ENCODE measurements at places on chromosomes 2 and 18.

DNA sequence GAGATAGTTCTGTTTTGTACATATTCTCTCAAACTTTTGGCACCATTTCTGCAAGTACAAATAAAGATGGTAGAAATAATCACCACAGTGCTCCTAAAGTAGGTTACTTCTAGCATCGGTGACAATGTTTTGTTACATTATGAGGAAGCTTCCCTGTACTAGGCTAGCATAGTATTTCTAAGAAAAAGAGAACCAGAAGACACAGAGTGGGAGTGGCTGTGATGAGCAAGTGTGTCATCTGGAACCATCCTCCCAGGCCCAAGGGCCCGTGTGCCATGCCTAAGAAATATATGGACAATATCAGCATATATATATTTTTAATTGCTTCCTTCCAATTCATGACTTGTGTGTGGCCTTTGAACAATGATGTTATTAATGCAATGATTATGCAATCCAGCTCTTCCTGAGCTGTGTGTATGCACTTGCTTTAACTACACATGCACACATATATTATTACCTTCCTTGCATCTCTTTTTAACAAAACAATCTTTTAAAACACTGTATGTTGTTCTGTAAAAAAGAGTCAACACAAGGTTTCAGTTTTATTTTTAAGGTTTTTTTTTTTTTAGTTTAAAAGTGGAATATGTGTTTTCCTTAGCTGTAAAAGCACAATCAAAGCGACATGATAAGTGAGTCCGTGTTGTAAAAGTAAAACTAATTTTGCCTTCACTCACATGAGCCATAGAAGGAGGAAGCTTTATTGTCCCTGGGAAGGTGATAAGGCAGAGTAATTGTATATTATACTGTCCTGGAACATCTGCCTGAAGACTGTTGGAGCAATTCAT lies 303.9 kb downstream of the ZNF407 start:
- DNase-seq, result no peak

DNA sequence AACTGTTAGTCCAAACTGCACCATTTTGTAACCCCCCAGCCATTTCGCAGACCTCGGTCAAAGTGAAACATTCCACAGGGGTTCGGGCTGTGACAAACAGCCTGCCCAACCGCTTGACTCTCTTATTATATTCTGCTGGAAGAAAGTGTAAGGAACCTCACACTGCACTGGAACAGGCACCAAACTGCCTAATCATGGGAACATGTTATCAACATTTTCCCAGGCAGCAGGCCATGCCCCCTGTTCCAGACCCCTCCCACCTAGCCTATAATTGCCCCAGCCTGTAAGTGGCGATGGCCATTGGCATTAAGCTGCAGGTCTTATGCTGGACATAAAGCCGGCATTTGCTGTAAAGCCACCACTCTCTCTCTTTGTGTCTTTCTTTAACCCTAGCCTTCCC lies 16.9 kb downstream of the LYG2 start:
- DNase-seq, result no peak

- DNase-seq, result no peak
Observed at GRCh38 chr2:48364100-48364499, 165.9 kb upstream of the STON1 start.

DNA sequence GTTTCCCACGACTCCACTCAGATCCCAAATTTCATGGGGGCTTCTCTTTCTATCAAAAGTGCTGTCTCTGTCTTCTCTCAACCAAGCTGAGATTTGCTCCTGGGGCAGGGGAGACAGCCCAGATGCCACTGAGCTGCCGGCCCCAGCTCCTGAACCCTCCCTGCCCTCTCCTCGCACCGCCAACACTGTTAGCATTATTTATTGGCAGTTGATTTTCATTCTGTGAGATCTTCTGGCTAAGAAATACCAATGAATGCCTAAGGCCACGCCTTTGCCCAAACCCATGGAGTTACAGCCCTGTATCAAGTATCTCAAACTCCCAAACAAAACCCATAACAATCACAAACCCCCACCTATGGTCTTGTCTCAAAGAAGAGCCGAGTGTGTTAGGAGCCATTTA lies 153.0 kb upstream of the TWIST2 start:
- DNase-seq, result no peak

DNA sequence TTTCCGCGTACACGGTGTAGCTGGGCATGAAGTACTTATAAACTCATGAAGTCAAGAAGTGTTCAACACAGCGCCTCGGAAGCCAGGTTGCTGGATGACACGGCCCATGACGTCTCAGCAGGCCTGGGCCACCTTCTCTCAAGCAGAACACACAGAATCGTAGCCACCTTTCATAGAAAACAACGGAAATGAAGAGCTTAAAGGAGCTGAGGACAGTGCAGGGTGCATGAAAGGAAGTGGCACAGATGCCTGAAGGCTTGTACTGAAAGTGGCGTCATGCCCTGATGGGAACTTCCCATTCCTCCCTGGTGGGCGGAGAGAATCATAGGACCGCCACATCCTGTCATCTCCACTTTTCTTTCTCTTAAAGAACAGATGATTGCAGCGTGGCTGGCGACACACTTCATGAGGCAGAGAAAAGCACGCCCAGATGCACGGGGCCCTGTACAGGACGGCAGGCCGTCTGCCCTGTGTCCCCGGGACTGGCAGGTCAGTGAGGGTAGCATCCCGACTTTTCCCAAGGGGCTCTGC lies 31.1 kb downstream of the HDAC4 start:
- peak; percentile 79 for DNase-seq

DNA sequence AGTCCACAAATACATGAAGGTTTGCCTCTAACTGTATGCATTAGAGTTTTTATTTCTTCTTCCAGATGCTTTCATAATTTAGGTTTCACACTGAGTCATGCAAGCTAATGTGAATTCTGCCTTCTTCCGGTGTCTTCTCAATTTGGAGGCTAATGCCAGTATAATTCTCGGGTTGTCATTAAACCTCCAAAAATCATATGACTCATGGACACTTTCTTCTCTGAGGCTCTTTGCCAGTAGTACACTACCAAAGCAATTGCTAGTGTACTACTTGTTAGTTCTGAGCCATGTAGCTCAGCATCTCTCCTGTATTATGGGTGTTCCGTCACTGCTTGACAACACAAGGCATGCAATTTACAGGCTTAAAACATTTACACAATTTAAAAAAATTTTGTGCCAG lies 137.1 kb downstream of the VWC2L start:
- no peak for DNase-seq

DNA sequence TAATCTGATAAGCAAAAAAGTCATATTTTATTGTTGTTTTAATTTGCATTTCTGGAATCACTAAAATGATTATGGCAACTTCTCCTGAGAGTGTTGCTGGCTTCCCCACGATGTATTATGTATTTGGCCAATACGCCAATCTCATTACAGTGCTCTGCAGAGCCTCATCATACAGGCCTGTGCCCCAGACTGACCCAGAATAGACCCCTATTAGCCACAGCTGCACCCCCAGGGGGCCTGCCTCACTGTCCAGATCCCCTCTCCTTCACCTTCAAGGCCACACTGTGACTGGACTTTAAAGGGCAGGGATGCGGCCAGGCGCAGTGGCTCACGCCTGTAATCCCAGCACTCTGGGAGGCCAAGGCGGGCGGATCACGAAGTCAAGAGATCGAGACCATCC lies 17.4 kb upstream of the COX7A2L start:
- no peak for DNase-seq

GRCh38 chr2:218802386-218802994 lies 20.5 kb downstream of the CYP27A1 start:
- no peak for DNase-seq

DNA sequence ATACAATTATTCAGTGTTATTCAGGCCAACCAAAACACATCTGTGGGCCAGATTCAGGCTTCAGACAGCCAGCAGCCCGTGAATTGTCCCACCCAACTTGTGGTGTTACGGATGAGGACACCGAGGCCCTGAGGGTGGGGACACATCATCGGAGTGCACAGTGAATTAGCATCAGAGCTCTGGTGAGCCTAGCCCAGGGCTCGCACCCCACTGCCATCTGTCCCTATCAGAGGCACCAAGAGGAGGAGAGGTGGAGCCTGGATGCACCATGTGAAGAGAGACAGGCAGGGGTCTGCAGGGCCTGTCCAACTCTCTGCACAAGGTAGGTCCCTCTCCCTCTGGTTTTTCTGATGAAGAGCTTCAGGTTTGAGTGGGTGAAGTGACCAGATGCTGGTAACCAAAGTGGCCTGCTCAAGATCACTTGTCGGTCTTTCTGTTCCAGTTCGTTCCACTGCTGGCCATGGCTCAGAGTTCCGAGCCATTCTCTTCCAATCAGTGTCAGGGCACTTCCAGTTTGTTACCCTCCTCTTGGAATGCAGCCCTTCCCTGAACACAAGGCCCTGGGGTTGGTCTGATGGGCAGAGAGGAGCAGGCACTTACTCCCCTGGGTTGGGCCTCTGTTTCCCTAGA lies 14.8 kb upstream of the GLI2 start:
- DNase-seq, result no peak

GRCh38 chr2:75100801-75101151 lies 98.5 kb downstream of the TACR1 start:
- DNase-seq, result no peak

DNA sequence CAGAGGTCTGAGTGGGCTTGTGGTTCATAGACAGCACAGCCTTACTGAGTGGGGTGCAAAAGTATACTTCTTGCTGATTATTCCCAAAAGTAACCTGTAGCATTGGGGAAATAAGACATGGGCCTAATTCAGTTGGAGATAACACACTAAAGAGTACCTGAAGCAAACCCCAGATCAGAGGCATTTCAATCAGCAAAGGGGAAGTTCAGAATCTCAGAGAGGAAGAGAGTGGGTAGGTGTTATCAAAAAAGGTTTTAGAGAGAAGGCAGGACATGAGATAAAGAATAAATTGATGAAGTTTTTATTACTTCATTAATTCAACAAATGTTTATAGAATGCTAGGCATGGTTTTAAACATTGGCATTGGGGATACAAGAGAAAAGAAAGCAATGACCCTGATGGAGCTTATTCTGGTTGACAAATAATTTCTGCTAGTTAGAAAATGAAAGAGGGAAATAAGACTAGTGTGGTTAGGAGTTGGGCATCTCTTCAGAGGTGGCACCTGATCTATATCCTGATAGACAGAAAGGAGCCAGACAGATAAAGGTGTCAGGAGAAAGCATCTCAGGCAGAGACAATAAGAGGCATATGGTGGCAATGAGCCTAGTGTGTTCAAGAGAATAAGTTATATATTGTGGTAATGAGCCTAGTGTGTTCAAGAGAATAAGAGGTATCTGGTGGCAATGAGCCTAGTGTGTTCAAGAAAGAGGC lies 153.8 kb upstream of the SETBP1 start:
- DNase-seq, result no peak

GRCh38 chr2:104444889-104445288 lies 409.0 kb upstream of the POU3F3 start:
- DNase-seq, result no peak

DNA sequence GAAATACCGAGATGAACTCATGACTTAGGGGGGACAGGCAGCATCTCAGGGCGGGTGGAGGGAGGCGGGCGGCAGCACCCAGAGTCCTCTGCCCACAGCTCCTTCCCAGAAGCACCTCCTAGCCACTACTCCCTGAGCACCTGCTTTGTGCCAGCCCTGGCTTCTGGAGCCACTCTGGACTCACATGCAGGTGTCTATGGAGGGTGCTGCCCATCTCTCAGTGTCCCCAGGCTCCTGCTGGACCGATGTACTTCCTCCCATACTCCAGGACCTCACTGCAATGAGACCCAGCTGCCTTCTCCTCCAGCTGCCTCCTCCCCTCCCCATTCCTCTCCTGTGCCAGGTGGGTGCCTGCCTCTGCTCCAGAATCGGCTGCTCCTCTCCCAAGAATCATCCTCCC lies 22.1 kb upstream of the OTOS start:
- no peak for DNase-seq

DNA sequence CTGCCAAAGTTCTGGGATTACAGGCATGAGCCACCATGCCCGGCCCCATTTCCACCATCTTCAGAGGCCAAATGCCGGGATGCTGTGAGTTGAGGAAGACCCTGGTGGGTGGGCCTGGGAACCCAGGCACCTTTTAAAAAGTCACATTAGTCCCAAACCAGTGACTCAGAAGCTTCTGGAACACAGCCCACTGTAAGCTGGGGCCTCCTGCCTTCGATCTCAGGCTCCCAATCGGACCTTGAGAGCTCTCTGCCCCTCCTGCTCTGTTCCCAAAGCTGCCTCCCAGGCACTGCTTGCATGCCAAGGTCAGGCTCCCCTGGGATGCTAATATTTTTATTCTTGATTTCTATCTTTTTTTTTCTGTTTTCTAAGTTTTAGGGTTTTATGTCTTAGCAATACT lies 4.2 kb downstream of the ADCY3 start:
- no peak for DNase-seq

DNA sequence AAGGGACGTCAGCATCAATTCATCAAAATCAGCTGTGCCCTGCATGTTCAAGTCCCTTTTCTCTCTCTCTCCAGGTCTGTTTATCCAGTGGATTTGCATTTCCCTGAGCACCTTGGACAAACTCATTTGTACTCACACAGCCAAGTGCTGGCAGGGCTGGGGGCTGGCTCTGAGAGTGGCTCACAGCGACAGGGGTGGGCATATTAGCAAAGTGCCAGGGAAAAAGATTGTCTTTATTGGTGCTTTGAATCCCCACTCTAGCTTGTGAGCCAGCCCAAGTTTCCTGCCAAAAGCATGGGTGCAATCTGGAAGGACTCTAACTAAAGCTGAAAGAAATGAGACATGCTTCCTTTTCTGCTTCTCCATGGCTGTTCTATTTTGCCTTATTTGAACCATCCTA lies 56.6 kb downstream of the ACOXL start:
- DNase-seq, result no peak

GRCh38 chr2:238161291-238162051 lies 2.7 kb downstream of the ERFE start:
- no peak for DNase-seq

DNA sequence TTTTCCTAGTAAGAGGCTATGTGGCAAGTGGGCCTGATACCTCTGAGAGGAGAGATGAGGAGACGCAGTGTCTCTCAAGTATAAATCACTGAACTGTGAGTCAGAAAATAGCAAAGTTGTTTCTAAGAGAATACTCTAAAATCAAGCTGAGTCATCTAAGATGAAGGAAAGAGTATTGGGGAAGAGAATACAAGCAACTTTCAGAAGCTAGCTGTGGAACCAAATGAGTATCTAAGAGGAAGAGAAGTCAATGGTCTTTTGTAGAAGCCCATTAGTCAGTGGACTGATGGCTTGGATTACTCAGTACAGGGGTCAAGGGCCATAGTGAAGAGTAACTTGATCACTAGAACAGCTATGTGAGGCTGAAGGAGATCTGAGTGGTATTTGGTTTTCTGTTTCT lies 2.7 kb upstream of the DCC start:
- no peak for DNase-seq

- no peak for DNase-seq
Observed at GRCh38 chr2:15399241-15399640, 161.9 kb downstream of the NBAS start.

DNA sequence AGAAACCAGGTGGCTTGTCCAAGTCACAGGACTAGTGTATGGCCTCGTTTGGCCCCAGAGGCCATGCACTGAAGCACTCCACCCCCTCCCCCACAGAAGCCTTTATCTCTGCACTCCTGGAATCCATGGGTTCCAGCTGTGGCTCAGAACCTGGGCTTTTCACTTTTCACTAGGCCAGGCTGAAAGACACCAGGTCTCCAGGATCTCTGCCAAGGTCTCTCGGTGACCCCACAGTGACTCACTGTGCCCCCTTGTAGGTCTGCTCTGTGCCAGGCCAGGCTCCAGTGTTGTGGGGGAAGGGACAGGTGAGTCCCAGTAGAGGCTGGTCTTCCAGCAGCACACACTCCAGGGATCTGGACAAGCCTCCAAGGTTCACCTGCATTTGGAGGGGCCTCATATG lies 31.0 kb upstream of the GLI2 start:
- no peak for DNase-seq
